Ovary (tissue), 10 donors: ENCODE measurements at places on chromosomes 2 and 18.

- no peak overlapping the region for H3K4me3 ChIP-seq
- H3K4me1 ChIP-seq: peaks cover 10% of the 10 kb centered on the region
- no peaks in the 10 kb centered on the region for H3K36me3 ChIP-seq
- DNase-seq: no peak
- no peaks in the 10 kb centered on the region for H3K27me3 ChIP-seq
Observed at GRCh38 chr2:227183657-227184367, 19.4 kb downstream of the COL4A3 start.

- peaks cover 40% of the 10 kb centered on the region for H3K4me1 ChIP-seq
- DNase-seq: peak; percentile 77
- H3K36me3 ChIP-seq: no peaks in the 10 kb centered on the region
- no peaks in the 10 kb centered on the region for H3K27me3 ChIP-seq
Observed at GRCh38 chr18:77103991-77104531, 28.5 kb downstream of the MBP start.

- peak overlapping the region; percentile 76 for H3K27ac ChIP-seq
- DNase-seq: no peak
Observed at GRCh38 chr2:239244625-239245024, 156.2 kb downstream of the HDAC4 start.

- no peak for DNase-seq
- H3K4me3 ChIP-seq: no peak overlapping the region
- no peaks in the 10 kb centered on the region for H3K36me3 ChIP-seq
- no peak overlapping the region for H3K27ac ChIP-seq
- H3K27me3 ChIP-seq: no peaks in the 10 kb centered on the region
- H3K4me1 ChIP-seq: no peaks in the 10 kb centered on the region
Observed at GRCh38 chr18:7062811-7063210, 54.8 kb downstream of the LAMA1 start.

DNA sequence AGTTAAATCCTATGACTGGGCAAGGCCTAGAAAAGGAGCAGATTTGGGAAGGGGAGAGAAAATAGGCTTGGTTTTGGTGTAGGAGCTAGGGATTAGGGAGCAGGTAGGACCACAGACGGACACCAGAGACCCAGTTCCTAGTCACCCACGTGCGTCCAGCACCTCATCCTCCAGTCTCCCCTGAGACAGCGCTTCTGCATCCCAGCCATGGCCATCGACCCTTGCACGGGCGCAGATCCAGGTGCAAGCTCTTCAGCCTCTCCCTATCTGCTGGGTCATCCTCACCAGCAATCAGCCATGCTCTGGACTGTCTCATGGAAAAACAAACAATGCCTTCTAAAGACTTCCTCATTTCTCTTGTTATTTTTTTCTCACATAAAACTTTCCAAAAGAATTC lies 246.8 kb upstream of the RAB6C start:
- no peak overlapping the region for H3K27ac ChIP-seq
- no peaks in the 10 kb centered on the region for H3K36me3 ChIP-seq
- H3K4me3 ChIP-seq: no peak overlapping the region
- H3K27me3 ChIP-seq: no peaks in the 10 kb centered on the region

GRCh38 chr2:29010946-29011345 lies 29.8 kb downstream of the TOGARAM2 start:
- no peaks in the 10 kb centered on the region for H3K27me3 ChIP-seq
- peak; percentile 73 for DNase-seq
- H3K4me3 ChIP-seq: no peak overlapping the region
- peaks cover 29% of the 10 kb centered on the region for H3K4me1 ChIP-seq

- no peaks in the 10 kb centered on the region for H3K36me3 ChIP-seq
- DNase-seq: peak; percentile 84
- H3K27me3 ChIP-seq: no peaks in the 10 kb centered on the region
- H3K4me3 ChIP-seq: peak overlapping the region; percentile 50
- peaks cover 4% of the 10 kb centered on the region for H3K4me1 ChIP-seq
Observed at GRCh38 chr2:19362755-19363473, 4.5 kb upstream of the OSR1 start.
